ENCODE measurements at places on chromosomes 16 and 17. TPM values are rescaled to one million over a fixed set of nuclear protein-coding genes. Genes with fewer than 3 reads are reported as not detected.

MT1A gene
- 1.1 TPM for total RNA-seq

DNA sequence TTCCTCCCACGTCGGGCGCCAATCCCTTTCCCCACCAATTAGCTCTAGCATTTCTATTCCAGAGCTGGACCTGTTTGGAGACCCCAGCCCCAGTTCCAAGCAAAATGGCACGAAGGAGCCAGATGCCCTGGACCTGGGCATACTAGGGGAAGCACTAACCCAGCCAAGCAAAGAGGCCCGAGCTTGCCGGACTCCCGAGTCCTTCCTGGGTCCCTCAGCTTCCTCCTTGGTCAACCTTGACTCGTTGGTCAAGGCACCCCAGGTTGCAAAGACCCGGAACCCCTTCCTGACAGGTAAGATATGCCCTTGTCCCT, 5.6 kb upstream of the SPATA20 start:
- DNase-seq, result no peak

GRCh38 chr16:26605626-26606271, 461.0 kb upstream of the C16orf82 start:
- no peak for DNase-seq

NPIPA2 gene
- total RNA-seq, result 11.5 TPM
